Stimulated activated CD8-positive, alpha-beta memory T cell treated with anti-CD3 and anti-CD28 coated beads, Interleukin-7, amount 100 ng/mL, for 48 hours (primary cell): ENCODE measurements at places on chromosomes 11 and 22.

DNA sequence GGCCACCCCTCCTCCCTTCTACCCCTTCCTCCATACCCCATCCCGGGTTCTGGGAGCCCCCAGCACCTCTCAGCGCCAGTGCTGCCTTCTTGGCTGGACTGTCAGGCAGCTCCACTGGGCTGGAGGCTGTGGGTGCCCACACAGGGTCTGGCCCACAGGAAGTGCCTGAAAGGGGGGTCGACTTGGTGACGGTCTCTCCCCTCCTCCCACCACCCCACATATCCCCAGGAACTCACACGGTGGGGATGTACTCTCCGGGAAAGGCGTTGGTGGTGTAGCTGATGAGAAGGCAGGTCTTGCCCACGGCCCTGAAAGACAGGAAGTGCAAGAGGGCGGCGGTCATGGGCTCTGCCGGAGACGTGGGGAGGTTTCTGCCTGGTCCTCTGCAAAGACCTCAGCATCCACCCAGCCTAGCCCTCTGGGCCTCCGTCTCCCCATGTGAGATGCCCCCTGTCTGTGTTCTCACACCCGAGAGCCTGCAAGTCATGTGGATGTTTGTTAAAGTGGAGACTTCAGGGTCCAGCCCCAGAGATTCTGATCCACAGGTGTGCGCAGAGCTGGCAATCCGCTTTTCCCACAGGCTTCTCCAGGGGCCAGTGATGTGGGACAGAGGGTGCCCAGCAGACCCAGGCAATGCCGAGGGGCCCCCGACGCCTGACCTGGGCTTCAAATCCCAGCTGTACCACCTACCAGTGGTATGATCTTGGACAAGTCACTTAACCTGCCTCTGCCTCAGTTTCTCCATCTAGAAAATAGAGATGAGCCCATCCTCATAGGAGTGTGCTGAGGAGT is 2.5 kb downstream of the RAC2 start:
- DNase-seq: no peak

DNA sequence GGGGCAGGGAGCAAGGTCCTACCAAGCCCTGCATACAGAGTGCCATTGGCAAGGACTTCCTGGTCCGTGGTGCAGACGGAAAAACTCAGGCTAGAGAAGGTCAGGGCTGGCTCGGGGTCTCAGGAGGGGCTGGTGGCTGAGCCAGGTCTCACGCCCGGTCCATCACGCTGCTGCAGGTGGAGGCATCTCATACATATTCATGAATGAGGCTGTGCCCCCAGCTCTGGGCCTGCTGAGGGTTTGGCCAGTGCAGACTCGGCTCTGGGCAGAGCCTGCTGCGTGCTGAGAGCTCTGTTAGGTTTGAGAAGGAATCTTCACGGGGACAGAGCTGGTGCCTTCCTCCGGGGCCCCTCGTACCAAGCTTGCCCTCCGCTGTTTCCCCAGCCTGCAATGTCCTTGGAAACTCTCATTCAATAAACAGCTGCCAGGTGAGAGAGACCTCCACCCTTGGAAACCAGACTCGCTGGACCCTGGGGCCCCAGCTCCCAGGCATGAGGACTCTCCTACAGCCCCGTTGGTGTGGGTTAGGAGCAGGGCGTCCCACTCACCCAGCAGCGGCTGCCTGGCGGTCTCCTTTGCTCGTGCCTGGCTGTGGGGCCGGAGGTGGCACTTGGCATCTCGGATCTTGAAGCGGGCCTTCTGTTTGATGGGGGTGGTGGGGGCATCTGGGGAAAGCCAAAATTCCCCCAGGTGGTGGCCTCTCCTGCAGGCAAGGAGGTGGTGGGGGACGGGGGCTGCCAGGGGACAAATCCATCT is 33.9 kb upstream of the TTLL12 start:
- no peak for DNase-seq

DNA sequence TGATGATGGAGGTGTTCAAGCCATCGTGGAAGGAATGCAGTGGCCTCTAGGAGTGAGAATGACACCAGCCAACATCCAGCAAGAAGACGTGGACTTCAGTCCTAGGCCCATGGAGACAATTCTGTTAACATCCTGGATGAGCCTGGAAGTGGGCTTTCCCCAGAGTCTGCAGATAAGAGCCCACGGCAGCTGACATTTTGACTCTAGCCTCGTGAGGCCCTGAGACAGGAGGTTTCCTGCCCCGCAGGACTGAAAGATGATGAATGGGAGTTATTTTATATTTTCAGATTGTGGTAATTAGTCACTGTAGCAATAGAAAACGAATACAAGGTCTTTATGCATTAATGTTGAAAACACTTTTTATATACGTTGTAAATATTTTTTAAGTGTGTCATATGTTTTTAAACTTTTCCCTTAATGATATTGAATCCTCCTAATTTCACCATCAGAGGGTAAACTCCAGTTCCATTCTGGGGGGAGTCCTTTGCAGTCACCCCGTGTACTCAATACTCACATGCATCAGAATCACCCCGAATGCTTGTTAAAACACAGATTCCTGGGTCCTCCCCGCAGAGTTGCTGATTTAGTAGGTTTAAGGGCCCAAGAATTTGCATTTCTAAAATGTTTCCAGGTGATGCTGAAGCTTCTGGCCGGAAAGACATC is 570 bp upstream of the TPCN2 start:
- no peak for DNase-seq

DNA sequence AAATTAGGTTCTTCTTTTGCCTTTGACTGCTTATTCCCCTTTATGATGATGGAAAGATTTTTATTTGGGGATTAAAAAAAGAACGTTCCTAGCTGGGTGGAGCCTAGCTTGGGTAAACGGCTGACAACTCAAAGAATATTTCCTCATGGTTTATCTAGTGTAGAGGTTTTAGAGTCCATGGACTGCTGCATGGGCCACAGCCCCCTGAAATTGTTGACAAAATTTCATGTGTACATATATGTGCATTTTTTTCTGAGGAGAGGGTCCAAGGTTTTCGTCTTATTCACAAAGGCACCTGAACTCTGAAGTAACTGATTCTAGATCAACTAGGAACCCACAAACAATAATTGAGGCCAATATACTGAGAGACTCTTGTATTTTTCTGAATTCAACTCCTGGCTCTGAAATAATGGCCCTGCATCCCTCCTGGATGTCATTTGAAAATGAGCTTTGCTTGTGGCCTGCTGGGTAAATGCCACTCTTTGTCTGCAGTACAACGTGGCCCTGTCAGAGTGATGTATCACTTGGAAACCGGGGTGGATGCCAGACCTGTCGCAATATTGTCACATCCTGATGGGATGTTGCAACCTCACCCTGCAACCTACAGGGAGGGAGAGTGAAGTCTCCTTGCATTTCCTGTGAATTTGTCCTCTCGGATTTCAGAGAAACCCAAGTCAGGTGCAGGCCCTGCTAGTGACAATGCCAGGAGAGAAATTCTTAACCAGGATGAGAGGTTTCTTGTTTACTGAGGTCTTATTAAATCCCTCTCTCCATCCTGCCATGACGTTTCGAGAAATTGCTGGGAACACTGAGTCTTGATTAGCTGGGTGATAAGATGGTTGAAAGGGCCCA is 33.8 kb downstream of the EHF start:
- no peak for DNase-seq

DNA sequence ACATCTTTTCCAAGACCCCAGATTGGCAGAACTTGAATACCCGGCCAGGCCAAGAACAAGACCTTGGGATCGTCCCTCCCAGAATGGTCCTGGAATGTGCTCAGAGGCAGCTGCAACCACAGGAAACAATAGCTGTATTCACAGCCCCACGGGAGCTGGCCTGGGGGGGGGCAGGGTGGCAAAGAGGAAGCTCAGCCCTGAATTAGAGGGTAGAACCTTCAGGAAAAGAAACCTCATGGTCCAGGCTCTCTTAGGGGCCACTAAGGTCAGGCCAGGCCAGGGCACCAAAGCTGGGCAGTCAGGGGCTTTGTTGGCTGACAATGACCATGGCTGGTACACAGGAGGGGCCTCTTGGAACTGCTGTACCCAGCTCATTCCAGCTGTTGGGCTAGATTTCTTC is 17.3 kb downstream of the RPL27A start:
- no peak for DNase-seq

GRCh38 chr11:26632691-26633159 is 60.7 kb upstream of the MUC15 start:
- no peak for DNase-seq

DNA sequence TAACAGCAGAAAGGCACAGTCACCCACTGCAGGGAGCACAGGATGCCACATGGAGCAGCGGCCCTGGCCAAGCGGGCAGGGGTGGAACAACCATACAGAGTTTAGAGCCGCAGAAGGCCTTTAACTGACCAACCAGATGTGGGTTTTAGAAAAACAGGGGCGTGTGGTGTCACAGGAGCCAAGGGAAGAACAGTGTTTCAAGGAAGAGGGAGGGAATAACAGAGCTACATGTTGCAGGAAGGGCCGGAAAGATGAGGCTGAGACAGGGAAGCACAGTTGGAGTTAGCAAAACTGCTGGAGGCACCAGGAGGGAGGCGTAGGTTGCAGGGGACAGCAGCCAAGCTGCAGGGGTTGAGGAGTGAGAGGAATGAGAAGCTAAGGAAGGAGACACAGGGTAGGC is 7.8 kb upstream of the NAA40 start:
- DNase-seq: no peak

DNA sequence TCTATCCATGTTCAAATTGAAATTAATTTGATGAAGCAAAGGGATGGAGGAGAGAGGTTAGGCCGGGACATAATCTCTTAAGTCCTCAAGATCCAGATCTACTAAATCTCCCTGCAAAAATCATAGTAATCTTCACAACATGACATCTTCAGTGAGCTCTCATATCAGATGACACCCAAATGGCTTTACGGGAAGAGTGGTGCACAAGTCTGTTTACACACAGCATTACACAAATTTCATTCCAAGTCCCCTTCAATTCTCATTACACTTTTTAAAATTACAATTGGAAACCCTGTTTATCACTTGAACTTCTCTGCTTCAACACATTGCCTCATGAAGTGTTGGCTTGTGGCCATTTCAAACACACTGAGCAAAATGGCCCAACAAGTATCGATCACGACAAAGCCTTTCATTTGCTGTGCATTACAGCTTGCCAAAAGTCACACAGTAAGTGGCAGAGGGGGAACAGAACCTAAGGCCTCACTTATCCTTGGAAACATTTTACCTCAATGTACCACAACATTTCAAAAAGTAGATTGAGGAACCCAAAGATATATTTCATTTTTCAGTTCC is 17.9 kb upstream of the TPH1 start:
- no peak for DNase-seq

GRCh38 chr22:45164270-45165088 is 754 bp downstream of the NUP50 start:
- no peak for DNase-seq

DNA sequence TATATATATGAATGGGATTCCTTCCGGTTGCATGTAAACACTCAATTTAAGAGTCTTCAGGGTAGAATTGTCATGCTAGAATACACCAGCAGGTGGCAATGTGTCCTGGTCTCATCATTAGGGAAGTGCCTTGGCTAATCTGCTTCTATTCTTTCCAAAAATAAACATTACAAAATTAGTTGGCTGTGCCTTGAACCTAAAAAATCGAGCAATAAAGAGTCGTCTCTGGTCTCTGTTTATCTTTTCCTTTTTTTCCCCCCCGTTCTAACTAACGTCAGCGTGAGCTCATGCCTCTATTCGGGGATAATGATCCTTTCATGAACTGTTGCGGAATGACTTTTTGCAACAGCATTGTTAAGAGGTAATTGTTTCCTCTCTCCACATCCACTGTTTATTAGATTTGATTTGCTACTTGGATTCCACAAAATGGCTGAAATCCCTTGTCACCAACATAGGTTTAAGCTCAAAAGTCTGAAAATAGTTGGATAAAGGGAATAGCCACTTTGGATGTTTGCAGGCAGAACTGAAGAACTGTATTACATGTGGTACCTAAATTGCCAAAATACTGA is 1.2 kb upstream of the ARHGEF12 start:
- DNase-seq: no peak

GRCh38 chr11:11157185-11157584 is 195.9 kb downstream of the CSNK2A3 start:
- DNase-seq: no peak

- no peak for DNase-seq
Measured at GRCh38 chr22:16658068-16658467, 65.5 kb upstream of the CCT8L2 start.

GRCh38 chr11:73152086-73152853 is 10.2 kb upstream of the FCHSD2 start:
- DNase-seq: no peak

DNA sequence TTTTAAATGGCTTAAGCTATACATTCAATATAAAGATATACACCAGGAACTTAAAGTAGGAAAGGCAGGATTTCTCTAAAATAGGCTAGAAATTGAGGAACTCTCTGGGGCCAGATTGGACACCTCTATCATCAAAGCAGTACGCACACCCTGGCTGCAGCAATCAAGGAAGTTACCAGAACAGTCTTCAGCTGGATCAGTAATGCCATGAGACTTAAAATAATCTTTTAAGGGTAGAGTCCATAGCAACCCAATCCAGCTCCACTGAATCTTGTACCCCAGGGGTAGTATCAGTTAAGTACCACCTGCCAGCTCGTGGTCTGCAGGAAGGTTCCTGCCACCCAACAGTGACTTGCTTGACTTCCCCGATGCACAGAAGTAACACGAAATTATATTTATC is 3.0 kb downstream of the RDX start:
- DNase-seq: no peak

GRCh38 chr22:50299785-50300619 is 7.4 kb downstream of the PLXNB2 start:
- DNase-seq: no peak

GRCh38 chr11:114295676-114296604 is at the start of gene NNMT:
Gene NNMT, plus strand, starts transcription at chr11:114296399. Its CDS starts 158 bp downstream, at chr11:114296557.
- DNase-seq: no peak

DNA sequence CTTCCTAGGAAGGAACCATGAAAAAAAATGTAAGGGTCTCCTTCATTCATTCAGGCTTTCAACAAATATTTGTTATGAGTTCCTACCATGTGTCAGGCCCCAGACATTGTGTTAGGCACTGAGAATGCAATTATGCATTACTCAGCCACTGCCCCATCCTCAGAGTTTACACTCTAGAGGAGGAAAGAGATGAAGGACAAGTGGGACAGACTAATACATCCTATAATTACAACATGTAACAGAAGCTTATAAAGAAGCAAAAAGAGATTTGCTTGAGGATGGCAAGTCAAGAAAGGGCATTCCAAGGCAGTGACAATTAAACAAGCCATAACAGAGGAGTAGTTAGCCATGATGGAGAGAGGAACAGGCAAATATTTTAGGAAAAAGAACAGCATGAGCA is 78.6 kb downstream of the FAM168A start:
- no peak for DNase-seq

- no peak for DNase-seq
Measured at GRCh38 chr11:29135504-29135903, 881.3 kb downstream of the KCNA4 start.

DNA sequence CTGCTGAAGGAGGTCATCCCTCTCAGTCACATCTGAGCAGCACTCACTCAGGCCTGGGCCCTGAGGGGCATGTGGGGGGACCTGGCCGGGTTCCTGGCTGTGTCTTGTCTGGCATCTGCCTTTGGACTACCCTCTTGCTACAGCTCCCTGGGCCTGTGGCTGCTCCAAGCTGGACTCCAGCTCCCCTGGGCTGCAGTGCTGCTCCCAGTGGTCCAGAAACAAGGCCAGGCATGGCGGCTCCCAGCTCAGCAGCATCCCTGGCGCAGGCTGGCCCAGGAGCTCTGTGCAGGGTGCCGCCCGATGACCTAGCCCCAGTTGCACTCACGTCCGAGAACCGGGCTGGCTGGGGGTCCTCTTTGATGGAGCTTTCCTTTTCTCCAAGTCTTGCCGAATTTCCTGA is 5.3 kb downstream of the CDPF1 start:
- DNase-seq: no peak

GRCh38 chr11:68262544-68262827 is 9.3 kb downstream of the C11orf24 start:
- DNase-seq: no peak
